Right ventricle myocardium superior (tissue), 1 donor: ENCODE measurements at places on chromosomes 3 and 15. TPM values are rescaled to one million over a fixed set of nuclear protein-coding genes. Genes with fewer than 3 reads are reported as not detected.

DNA sequence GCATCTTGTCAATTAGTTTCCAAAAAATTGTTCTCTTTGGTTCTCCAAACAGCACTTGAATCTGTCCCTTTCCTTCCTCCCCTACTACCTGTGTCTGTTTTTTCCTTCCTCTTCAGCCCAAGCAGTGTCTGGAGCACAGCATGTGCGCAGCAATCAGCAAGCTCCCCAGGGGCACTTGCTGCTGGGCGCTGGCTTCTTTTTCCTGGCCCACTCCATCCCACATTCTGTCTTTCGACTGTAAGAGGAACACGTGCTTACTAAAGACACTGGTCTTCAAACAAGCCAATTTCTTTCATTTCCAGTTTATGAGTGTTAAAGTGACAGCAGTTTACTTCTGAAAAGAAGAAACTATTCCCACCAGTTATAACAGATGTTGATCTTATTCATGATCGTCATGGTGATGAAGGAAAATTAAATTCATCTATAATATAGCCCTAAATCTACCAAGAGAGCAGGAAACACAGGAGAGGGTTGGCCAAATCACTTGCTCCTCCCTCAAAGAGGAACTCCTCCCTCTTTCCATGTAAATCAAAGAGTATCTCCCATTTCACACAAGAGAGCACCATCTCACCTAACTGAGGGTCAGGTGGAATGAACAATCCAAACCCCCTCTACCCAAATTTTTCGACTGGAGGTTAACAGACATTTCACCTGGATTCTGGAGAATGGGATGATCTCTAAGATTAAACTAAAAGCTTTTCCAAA is 115.4 kb downstream of the IGF2BP2 start:
- no peak for DNase-seq

- DNase-seq: no peak
Observed at GRCh38 chr15:67096546-67097294, 31.3 kb downstream of the SMAD3 start.

GRCh38 chr3:100802126-100802525 is 92.8 kb downstream of the TFG start:
- no peak for DNase-seq

The FBXO40 gene
- total RNA-seq: 207 TPM
